ENCODE measurements at places on chromosomes 4 and X.

GRCh38 chr4:38203609-38204008 is 243.4 kb downstream of the PTTG2 start:
- no peak for DNase-seq

GRCh38 chr4:98905297-98905696 is 23.6 kb downstream of the EIF4E start:
- DNase-seq = no peak

DNA sequence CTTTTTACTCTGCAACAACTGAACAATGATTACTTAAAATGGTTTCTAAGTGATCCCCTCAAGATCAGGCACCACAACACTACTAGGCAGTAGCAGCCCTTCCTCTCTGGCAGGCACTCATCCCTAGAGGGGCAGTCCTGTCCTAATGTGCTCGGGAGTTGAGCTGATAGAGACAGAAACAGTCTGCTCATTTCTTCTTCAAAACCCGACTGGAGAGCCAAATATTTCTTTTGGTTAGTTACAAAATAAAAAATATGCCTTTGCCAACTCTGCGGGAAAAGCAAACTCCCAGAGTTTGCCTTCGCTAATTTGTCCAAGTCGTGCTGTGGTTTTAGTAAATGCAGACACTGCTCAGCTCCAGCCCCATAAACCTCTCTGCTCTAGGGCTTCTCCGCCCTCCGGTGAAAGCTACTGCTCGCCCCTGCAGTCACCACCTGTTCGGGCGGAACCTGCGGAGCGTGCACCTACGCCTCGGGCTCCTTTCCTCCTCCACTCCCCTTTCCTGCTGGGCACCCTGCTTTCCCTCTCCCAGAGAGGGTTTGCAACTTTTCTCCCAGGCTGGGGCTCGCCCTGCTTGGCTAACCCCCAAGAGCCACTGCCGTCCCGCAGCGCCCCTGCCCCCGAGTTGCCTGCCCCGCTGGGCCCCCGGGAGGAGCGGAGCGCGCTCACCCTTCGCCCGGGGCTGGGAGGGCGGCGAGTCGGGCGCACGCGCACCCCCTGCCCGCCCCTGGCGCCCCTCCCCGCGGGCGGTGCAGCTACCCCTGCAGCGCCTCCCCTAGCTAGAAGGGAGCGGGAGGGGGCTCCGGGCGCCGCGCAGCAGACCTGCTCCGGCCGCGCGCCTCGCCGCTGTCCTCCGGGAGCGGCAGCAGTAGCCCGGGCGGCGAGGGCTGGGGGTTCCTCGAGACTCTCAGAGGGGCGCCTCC is at the start of gene NPNT:
TSS of gene NPNT (plus strand) at position 812 of the 923 bp plus-strand sequence. CDS start 182 bp downstream, outside the sequence.
- DNase-seq = no peak

DNA sequence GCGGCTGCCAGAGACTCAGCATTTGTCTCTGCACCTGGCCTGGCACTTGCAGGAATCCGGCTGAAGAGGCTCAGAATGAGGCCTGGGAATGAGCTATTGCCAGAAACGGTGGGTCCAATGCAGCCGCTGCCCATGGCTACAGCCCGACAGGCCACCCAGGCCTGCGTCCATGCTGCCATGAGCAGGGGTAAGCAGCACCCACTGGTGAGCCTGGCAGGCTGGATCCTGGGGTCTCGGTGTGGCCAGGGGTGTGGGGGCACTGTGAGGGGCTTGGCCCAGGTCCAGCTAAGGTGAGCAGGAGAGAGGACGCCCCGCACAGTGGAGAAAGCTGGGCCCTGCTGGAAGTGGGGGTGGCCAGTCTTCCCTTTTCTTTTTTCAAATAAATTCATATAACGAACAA is 60.3 kb upstream of the MXD4 start:
- DNase-seq = no peak

- no peak for DNase-seq
These were observed 208.9 kb downstream of the CLCN4 start for GRCh38 chrX:10365532-10366265.

DNA sequence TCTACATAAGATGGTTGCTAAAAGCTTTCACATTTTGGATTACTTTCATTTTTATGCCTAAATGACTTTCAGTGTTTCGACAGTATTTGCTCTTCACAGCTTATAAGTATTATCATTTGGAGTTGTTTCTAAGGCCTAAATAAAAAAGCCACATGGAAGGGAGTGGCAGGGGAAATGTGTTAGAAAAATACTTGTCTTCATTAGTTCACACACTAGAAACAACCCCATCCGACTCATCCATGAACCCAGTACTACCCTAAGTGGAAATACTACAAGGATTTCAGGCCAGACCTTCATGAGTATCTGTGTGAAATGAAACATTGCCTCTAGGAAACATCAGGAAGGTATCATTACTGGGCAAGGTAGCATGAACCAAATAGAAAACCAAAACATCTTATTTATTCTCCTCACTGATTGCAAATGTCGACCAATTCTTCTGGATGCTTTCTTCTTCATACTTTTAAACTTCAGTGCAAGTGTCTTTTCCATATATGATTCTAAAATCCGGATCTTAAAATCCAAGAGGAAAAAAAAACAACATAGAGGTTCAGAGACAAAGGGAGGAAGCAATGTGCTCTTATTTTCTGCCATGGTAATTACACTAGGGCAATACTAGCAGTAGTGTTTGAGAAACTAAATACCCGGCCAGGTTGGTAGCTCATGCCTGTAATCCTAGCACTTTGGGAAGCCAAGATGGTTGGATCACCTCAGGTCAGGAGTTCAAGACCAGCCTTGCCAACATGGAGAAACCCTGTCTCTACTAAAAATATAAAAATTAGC is 349.4 kb downstream of the ARHGAP24 start:
- no peak for DNase-seq

DNA sequence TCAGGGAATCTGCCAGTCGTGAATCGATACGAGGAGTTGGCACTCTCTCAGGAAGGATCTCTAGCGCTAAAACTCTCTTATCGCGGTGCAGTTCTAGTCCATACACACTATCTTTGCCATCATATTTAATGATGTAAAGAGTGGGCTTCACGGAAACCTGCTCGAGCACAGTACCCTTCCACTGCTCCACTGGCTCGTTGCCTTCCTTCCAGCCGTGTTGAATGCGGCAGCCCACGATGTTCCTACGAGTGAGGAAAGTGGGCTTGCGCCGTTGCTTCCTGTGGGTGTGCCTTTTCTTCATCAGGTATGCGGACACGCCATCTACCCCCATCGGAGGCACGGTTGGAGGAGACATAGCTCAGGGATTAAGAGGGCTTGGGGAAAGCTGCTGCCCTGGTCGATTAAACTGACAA is 661 bp downstream of the SPIN4 start:
- DNase-seq = peak; percentile 2

- DNase-seq = no peak
These were observed 98.8 kb downstream of the SCFD2 start for GRCh38 chr4:53267026-53267425.

DNA sequence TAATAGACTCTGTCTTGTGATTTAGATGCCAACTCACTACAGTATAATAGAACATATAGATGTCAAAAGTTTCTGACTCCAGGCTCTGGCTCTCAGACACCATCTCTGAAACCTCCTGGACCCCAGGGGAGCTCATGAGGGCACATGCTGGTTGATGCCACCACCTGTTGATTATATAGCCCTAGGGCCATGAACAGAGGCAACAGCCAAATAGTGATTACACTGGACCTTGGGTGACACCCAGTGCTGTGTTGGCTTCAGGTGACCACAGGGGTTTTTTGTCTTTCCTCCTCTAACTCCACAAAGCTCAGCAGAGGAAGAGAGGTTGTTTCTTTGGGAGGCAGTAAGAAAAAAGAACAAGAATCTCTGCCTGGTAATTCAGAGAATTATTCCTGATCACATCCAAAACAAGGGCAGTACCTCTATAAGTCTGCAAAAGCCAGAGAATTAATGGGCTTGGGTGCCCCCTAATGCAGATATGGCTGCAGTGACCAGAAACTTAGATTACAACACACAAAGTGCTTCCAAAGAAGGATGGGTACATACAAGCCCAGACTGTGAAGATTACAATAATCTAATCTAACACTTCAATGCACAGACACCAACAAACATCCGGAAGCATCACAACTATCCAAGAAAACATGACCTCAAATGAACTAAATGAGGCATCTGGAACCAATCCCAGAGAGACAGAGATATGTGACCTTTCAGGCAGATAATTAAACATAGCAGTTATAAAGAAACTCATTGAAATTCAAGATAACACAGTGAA is 1920.6 kb downstream of the ARAP2 start:
- no peak for DNase-seq

DNA sequence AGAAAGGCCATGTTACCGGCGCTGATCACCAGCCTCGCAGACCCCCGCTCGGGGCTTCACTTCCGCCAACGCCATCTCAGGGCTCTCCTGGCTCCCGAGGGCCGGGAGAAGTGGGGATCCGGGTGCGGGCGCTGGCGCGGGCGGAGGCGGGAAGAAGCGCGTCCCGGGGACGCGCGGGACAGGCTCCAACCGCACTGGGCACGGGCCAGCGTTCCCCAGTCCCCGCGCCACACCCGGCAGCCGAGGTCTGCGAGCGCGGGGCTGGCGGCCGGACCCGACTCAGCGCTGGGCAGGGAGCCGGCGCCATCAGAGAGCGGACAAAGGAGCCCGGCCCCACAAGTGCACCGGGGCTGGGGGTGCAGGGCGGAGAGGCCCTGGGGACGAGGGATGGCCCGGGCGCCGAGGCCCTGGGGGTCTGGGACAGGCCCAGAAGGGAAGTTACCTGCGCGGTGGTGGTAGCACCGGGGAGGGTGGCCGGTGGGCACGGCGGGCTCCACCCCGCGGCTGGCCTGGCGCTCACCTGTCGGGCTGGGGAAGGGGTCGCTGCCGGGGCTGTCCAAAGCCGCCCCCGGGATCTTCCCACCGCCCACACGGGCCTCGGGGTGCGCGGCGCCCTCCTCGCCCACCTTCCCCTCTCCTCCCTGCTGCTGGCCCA is 449 bp downstream of the CTPS2 start:
- DNase-seq = peak; percentile 0

DNA sequence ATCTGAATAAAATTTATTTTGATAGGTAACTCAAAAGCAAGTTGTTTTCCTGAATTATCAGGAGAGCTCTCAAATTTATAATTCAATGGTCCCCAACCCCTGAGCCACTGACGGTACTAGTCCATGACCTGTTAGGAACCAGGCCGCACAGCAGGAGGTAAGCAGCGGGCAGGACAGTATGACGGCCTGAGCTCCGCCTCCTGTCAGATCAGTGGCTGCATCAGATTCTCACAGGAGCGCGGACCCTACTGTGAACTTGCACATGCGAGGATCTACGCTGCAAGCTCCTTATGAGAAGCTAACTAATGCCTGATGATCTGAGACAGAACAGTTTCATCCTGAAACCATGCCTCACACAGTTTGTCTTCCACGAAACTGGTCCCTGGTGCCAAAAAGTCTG is 37.9 kb upstream of the SEC24B start:
- no peak for DNase-seq

All from activated T-cell treated with anti-CD3 and anti-CD28 coated beads for 48 hours (primary cell).